ENCODE measurements at places on chromosomes 11 and 22.

GRCh38 chr11:129414144-129414872 is 38.7 kb downstream of the BARX2 start:
- DNase-seq, result no peak

DNA sequence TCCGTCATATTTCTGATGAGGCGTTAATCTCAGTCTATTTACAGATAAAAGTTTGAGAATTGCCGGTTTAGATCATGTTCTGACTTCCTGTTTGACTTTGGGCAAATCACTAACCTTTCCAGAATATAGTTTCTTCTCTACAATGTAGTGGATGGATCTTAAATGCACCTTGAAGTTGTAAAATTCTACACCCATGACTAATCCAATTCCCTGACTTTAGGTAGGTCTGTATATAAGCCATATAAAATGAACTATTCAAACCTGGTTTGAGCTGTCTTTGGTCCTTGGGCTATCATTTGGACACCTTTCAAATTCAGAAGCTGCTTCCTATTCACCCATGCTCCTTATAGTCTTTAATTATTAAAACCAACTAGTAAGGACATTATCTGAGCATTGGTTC is 52.2 kb upstream of the BLID start:
- DNase-seq, result no peak

GRCh38 chr22:44277386-44278135 is 35.2 kb downstream of the SHISAL1 start:
- DNase-seq, result no peak

DNA sequence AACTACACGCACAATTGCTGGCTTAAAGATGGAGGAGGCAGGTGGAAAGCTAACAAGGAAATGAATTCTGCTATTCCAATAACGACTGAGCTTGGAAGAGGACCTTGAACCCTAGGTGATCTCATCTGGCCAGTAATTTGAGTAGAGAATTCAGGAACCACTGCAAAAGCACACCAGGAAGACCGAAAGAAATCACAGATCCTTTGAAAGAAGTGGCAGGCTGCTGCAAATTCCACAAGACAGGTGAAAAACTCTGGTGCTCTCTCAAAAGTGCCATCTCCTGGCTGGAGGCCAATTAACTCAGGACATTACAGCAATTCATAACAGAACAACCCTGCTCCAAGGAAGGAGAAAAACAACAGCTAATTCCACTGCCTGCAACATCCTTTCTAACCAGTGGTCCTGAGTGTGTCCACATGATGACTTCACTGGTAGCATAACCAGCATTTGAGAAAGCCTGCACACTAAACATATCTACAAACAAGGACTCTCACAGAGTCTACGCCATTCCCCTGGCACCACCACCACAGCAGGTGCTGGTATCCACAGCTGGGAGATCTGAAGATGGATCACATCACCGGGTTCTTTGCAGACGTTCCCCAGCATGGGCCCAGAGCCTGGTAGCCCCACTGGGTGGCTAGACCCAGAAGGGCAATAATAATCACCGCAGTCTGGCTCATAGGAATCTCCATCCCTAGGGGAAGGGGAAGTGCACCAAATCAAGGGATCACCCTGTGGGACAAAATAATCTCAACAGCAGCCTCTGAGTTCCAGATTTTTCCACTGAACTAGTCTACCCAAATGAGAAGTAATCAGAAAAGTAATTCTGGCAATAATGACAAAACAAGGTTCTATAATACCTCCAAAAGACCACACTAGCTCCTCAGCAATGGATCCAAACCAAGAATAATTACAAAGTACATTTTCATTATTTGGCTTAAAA is 44.9 kb upstream of the CLTCL1 start:
- DNase-seq, result peak; percentile 23

- DNase-seq, result no peak
These were observed 443 bp upstream of the CELF1 start for GRCh38 chr11:47553406-47553743.

GRCh38 chr11:12243911-12244550 is 133.3 kb upstream of the PARVA start:
- DNase-seq, result no peak

DNA sequence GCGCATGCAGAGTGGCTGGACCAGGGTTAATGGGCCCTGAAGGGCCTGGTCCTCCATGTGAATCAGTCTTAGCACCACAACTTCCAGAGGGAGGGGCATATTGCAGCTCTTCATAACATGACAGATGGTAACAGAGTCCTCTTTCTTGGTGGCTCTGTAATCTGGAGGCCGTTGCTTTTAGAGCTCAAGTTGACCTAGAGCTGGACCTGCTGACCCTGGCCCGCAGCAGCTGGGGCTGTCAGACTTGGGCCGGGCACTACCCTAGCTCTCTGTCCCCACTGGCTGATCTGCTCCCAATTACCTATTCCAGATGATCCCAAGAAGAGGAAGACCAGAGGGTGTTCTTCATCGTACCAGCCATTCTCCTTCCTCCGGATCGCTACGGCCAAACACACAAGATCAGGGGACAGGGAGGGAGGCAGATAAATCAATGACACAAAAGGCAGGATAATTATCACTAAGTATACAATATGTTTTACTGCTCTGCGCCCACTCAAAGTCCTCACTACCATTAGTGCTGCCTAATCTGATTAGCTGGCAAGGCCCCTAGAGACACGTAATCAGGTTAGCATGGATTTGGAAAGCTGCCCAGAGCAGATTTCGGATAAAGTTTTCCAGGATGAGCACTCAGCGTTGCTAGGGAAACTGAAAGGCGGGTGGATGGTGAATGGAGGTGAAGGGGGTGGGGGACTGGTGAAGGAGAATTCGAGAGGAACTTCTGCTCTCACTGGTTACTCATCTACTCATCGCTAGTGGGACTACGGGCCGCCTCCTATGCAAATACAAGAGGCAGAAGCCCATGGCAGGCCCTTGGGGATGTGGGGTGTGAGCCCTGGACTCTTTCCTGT is 64.5 kb upstream of the PHOX2A start:
- DNase-seq, result no peak

DNA sequence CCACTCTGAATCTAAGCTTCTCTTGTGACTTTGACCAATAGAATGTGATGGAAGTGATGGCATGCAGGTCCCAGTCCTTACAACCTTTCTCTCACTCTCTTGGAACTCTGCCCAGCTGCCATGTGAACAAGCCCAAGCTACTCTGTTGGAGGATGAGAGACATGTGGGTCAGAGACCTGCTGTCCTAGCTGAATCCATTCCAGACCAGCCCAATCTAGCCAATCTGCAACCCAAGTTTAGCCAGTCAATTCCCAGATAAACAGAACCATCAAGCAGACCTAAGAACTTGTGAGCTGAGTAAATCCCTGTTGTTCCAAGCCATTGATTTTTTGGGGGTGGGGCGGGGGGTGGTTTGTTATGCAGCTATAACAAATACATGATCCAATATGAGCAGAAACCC is 69.2 kb upstream of the GRK3 start:
- DNase-seq, result peak; percentile 60

DNA sequence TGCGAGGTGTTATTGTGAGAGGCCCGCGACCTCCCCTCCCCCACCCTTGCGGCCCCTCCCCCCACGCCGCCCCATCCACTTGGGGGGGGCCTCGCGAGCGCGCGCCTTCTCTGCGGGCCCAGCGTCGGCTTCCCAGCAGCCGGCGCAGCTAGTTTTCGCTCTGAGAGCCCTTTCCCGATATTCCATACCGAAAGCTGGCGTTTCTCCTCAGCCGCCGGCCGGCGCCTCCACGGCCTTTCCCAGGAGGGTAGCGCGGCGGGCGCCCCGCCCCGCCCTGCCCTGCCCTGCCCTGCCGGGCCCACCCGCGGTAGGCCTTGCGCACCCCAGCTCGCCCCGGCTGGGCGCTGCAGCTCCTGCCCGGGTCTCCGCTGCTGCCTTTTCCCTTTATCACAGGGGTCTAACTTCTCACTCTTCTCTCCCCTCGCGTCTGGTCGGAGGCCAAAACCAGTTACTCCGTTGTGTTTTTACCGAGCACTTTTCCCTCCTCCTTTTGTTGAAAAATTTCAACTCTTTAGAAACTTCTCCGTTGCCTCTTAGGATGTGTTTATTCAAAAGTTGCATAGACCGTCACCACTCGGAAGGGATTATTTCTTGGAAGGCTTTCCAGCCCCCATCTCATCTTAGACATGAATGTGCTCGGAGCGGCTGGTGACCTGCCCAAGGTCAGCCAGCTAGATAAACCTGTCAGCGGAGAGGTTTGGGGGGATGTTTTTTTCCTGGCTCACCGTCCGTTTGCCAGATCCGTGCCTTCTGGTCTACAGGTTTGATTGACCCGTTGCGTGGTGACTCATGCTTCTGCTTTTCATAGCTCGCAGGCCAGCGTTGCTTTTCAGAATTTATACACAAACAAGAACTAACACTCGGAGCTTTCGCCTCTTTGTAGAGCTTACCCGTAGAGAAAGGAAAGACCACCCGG is 648 bp downstream of the PAFAH1B2 start:
- peak; percentile 61 for DNase-seq

DNA sequence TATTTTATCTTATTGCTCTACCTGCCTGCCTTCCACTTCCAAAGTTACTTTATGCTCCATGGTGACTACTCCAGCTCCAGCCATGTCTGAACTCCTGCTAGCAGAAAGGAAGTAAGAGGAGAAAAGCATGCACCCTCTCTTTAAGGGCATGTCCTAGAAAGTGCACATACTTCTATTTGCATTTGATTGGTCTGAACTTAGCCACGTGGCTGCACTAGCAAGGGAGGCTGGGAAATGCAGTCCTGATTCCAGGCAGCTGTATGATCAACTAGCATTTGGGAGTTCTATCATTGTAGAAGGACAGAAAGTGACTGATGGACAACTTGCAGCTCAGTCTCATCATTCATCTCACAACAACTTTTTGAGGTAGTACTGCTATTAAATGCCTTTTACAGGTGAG is 515.7 kb downstream of the BUD13 start:
- DNase-seq, result no peak

- DNase-seq, result no peak
These were observed 64.8 kb downstream of the LRRC4C start for GRCh38 chr11:41394521-41395195.

GRCh38 chr11:6646918-6647679 is 8.5 kb downstream of the DCHS1 start:
- no peak for DNase-seq

DNA sequence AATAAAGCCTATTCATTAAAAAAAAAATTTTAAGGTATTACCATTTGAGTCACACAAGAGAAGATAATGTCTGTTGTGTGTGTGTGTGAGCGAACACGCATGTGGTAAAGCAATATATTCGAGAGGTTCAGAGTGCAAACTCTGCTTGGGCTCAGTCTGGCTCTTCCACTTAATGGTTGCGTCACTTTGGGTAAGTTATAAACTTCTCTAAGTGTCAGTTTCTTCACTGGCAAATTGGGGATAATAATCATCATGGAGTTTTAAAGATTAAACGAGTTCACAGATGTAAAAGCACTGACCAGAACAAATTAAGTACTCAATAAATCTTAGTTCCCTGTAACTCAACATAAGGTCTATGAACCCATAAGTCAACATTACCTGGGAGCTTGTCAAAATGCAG is 37.0 kb downstream of the SIK3 start:
- no peak for DNase-seq

- no peak for DNase-seq
These were observed 117.3 kb downstream of the RASSF10 start for GRCh38 chr11:13126430-13126829.

DNA sequence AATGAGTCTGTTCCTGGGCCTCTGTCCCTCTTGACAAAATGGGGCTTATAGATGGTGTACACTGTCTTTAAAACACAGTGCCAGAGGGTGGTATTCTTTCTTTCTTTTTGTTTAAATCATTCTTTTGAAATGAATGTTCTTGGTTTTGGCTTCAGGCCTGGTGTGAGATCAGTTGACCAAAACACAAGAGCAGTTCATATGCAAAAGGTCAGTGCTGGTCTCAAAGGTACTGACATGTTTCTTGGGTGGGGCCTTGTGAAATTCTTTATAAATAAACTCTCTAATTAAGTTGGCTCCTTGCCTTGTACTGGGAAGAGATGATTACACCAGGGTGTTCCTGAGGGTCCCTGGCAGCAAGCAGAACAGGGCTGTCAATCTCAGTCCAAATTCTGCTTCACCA is 110.0 kb downstream of the FBXO7 start:
- DNase-seq, result no peak

DNA sequence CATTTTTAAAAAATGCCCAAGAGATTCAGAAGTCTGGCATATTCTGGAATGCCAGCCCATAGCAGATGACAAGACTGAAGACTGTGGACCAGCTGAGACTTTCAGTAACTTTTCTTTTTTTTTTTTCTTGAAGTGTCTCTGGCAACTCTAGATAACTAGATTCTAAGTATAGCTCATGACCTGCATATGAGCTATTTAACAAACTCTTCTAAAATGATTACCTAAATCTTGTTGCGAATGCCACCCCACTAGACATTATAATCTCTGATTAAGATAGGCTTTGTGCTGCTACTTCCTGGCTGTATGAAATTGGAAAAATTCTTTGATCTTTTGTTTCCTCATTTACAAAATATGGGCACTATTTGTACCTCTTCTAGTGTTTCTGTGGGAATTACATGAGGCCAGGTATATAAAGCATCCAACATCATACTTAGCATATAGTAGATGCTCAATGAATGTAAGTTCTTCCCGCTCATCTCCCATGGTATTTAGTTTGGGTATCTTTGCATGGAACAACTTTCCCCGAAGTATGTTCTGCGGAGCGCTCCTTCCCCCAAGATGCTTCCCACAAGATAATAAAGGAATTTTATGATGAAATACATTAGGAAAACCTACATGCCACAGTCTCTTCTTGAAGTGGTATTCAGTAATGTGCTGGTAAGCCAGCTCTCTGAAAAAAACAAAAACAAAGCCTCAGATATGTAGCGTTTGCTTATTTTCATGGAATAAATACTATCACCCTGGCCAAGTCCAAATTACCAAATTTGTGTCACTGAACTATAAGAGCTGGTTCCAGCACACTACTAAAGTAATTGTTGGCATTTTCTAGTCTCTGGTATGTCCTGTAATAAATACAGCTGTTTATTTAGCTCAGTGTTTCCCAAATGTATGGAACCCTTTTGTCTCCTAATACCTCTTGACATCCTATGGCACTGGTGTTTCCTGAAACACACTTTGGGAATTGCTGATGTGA is 86.8 kb upstream of the TIMP3 start:
- DNase-seq, result no peak

DNA sequence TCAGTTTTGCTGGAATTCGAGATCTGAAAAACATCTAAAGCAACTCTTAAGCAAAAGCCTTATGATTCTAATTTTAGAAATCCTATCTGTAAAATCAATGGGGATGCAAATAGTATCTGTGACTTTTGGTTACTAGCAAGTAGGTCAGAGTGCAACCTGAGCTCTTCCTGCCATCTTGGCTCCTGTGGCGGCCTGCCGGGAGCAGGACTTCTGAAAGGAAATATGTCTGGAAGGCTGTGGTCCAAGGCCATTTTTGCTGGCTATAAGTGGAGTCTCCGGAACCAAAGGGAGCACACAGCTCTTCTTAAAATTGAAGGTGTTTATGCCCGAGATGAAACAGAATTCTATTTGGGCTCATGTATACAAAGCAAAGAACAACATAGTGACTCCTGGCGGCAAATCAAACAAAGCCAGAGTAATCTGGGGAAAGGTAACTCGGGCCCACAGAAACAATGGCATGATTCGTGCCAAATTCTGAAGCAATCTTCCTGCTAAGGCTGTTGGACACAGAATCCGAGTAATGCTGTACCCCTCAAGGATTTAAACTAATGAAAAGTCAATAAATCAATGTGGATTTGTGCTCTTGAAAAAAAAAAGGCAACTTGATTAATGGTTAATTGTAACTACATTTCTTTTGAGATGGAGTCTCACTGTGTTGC is 1.7 kb downstream of the SAMM50 start:
- peak; percentile 71 for DNase-seq
